ENCODE measurements at places on chromosomes 1 and 21.

DNA sequence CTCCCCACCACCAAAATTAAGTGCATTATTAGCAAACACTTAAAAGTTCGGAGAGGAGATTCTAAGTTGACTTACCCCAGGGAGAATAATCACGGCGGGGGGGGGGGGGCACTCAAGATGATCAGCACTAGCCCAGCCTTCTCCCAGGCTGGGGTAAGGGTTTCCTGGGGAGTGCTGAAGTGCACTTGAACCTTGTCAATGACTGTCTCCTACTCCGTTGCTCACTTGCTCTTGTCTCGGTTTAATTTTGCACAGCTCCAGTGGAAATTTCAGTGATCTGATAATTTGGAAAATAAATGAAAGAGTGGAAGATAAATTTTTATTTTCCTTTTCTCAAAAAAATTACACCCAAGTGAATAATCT is 59.2 kb downstream of the PBX1 start:
- DNase-seq, result no peak

DNA sequence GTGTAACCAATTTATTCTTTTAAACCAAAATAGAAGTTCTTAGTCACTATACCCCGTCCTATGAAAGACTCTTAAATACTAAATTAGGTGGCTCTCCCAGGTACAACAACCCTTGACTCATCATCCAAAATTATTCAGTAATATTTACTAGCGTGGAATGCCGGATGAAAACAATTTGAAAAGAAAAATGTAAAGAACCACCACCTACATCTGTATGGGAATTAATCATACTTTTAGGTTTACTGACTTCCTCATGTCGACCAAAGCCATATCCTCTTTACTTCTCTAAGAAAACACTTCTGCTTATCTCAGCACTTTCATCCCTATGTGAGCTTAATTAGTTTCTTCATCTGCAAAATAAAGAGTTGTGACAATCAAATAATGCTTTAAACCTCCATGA is 139.6 kb downstream of the AKT3 start:
- DNase-seq, result no peak

DNA sequence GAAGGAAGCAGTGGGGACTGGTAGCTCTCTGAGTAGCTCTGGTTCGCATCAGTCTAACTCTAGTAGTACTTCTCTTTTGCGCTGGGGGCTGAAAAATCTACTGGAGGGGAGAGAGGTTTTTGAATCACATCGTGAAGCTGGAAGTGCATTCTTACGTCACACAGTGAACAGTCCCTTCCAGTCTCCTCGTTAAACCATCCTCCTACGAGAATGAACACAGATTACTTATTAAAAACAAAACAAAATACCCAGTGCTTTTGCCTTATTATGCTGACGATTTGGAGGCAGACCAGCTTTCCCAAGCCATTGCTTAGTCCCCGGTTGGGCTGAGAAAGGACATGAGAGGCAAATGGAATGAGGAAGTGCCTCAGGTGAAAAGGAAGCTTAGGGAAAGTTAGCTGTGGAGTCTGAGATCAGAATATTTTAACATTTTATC is 16.1 kb downstream of the HUNK start:
- DNase-seq, result no peak

GRCh38 chr1:201636510-201636971 is 97.6 kb downstream of the NAV1 start:
- DNase-seq, result no peak

DNA sequence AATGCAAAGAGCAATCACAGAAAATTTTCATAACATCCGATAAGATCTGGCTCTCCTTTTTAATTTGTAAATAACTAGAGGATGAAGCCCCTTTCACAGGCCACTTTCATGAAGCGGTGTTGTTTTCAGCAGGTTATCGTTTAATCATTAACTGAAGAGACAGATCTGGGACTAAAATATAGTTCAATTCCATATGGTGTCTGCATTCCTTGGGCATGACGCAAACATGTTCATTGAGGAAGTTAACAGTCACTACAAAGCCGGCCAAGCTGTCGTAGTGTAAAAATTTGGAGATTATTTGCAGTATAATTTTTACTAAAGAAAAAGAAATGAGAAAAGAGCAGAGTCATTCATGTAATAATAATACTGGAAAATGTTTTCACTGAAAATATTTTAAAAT is 565.2 kb upstream of the ADAMTS5 start:
- no peak for DNase-seq

- no peak for DNase-seq
Observed at GRCh38 chr21:46110499-46111192, 12.7 kb downstream of the COL6A2 start.

GRCh38 chr1:222905151-222905550 is 90.3 kb downstream of the DISP1 start:
- DNase-seq, result no peak

GRCh38 chr1:11842154-11843041 is 5.2 kb downstream of the NPPA start:
- DNase-seq, result no peak

DNA sequence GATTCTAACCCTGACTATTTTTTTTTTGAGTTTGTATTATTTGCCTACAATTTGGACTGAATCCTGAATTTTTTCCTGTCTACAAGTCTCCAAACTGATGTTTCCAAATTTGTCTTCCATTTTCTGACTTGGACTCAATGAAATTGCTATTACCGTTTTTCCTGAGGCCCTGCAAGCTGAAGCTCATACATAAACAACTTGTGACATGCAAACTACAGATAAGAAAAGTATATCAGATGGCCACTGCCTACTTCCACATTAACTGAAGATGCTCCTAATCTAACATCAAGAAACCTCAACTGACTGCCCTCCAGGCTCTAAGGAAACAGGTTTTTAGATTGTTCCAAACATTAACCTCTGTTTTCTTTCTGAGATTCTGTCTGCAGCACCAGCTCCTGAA is 51.1 kb upstream of the KLHDC7A start:
- DNase-seq, result no peak

- peak; percentile 69 for DNase-seq
Observed at GRCh38 chr1:113784104-113784779, 25.0 kb upstream of the PHTF1 start.

DNA sequence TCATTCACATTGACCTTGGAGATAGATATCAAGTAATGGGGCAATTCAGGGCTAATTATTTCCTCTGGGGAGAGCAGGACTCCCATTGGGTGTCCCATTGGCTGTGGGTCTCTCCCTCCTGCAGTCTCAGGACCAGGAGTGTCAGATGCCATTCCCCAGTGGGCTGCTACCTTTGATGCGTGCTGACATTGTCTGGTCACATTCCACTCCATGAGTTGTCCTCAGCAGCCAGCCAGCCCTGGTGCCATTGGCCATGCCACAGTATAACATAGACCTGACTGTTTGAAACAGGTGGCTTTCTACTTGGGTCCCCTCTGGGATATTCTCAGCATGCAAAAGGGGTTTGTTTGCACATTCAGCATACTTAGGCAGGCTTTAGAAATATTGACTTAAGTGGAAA is 118.5 kb downstream of the MRPS6 start:
- DNase-seq, result no peak

GRCh38 chr1:200684015-200684414 is 14.3 kb upstream of the DDX59 start:
- DNase-seq, result no peak

- no peak for DNase-seq
Observed at GRCh38 chr1:24329331-24329730, 10.2 kb downstream of the GRHL3 start.

GRCh38 chr21:36478207-36478701 is 1.7 kb downstream of the CLDN14 start:
- DNase-seq, result peak; percentile 77

DNA sequence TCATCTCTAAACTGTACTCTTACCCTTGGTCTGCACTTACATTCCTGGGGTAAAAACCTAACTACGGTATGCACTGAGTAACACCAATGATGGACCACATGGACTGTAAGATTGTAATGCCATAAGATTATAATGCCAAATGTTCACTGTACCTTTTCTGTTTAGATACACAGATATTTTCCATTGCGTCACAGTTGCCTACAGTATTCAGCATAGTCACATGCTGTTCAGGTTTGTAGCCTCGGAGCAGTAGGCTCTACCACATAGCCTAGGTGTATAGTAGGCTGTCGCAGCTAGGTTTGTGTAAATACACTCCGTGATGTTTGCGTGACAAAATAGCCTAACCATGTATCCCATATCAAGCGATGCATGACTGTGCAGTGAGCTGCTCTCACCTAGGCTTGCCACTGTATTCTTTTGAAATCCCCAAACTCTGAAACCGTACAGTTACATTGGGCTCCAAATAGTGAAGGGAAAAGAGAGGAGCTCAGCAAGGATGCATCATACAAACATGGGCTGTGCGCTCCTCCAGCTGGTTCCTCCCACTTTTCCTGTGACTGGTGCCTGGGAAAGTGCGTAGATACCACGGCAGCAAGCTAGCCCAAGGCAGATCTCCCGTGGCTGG is 35.2 kb downstream of the CFAP57 start:
- no peak for DNase-seq

- DNase-seq, result no peak
Observed at GRCh38 chr1:162724583-162725120, 65.8 kb upstream of the HSD17B7 start.
